Muscle of arm (tissue), 14 donors: ENCODE measurements at places on chromosomes 1 and 21. TPM values are rescaled to one million over a fixed set of nuclear protein-coding genes. Genes with fewer than 3 reads are reported as not detected.

Gene PAPPA2
- polyA plus RNA-seq, result 0.46 TPM

Gene RGS18
- not detected for polyA plus RNA-seq

Gene DIPK1A
- polyA plus RNA-seq, result 10.9 TPM

Gene HHAT
- polyA plus RNA-seq, result 3.9 TPM

Gene SPATA46
- polyA plus RNA-seq, result not detected
